ENCODE measurements at places on chromosomes 6 and 20.

- DNase-seq: no peak
Observed at GRCh38 chr6:83119742-83120300, 52.4 kb downstream of the DOP1A start.

- DNase-seq: no peak
Observed at GRCh38 chr6:169490246-169490641, 211.6 kb downstream of the WDR27 start.

DNA sequence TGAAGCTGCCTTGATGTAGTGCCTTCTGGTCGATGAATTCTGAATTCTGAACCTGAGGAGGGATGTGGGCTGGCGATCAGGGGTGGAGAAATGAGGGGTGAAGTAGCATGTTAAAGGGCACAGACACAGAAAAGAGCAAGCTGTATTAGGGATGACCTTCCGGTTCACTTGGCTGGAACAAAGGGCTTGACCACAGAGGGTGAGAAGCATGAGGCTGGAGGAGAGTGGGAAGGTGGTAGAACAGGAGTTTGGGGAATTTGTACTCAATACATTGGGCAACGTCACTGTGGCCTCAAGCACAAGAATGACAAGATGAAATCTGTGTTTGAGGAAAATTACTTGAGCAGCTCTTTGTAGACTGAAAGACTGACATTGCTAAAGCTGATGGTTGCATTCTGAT lies 155.8 kb downstream of the SOBP start:
- DNase-seq: no peak

DNA sequence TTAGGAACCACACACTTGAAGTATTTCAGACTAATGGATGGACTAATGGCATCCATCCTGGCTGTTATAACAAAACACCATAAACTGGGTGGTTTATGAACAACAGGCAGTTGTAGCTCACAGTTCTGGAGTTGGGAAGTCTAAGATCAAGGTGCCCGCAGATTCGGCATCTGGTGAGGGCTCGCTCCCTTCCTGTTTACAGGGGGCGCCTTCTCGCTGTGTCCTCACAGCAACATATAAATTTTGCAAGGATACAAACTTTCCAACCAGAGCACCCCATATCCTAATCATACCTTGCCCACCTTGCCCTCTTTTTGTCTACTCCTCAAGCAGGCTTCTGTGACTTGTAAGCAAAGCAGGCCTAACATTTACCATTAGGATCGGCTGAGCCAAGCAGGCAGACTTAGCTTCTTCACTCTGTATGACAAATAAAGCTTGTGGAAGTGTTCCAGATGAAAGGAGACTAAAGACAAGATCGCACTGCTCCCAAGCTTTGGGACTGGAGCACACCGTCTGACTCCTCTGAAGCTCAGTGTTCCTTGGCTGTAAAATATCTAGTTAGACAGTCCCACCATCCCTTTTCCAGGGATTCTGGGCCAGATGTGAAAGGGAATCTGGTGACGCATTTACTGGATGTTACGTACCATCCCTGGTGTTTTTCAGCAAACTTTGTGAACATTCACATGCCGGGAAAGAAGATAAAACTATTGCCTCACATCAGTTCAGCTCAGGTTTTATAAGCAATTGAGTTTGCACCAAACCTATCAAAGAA lies 34.9 kb downstream of the GFOD1 start:
- no peak for DNase-seq

DNA sequence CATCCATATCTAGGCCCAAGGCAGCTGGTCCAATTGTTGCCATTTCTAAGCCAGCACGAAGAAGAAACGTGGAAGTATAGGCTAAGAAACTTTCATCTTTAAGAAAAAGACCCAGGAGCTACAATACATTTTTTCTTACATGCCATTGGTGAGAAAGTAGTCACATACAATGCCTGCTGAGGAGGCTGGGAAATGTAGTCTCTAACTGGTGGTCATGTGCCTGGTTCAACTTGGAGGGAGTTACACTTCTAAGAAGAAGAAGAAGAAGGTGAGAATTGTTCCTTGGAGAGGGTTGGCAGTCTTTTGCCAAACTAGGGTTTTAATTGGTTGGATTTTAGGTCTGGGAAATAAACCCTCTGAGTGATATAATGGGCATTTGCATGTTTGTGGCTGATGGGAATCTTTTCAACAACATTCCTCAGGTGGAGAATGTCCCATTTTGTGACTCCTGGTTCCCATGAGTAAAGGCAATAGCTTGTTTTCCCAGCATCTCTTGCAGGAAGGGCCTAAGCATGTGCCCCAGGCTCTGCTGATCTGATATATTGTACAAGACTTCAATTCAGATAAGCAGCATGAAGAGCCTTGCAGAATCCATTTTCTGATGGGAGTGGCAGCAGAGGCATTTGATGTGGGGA lies 47.0 kb upstream of the PREP start:
- DNase-seq: no peak

GRCh38 chr6:32439139-32439538 lies 548 bp upstream of the HLA-DRA start:
- no peak for DNase-seq

- no peak for DNase-seq
Observed at GRCh38 chr20:51329845-51330244, 212.7 kb downstream of the NFATC2 start.

DNA sequence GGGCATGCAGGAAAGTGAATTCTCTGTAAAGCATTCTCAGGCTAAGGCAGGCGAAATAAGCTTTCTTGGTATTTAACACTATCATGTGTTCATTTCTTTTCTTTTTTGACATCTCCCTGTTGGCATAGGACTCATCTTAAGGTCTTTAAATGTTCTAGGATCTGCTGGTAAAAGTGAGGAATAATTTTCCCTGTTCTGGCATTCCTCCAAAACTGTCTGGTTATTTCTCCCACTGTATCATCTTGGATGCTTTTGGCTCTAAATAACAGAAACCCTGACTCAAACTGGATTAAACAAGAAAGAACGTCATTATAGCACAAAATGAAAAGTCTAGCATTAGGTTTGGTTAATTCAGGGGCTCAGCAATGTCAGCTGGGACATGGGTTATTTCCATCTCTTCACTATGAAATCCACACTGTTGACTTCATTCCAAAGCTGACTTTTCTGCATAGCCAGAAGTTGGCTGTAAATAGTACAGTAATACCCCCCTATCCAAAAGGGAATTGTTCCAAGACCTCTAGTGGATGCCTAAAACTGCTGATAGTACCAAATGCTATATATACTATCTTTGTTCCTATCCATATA lies 37.9 kb upstream of the SNAP25 start:
- no peak for DNase-seq

GRCh38 chr20:10423735-10424134 lies 10.3 kb downstream of the MKKS start:
- no peak for DNase-seq

DNA sequence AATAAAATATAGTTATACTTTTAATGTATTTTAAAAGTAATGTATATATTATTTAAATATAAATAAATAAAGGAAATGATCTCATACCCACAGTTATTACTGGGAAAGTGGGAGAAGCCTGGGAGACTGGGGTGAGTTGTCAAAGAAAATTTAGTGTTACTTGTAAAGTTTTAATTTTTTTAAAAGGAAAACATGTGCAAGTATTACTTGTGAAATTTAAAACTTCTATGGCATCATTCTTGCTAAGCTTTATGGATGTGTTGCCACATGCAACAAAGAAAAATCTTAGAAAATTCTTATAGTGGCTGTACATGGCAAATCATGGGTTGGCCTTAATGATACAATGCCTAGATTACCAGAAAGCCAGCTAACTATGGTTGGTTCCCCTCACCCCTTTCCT lies 194.0 kb upstream of the KCNK16 start:
- DNase-seq: no peak

DNA sequence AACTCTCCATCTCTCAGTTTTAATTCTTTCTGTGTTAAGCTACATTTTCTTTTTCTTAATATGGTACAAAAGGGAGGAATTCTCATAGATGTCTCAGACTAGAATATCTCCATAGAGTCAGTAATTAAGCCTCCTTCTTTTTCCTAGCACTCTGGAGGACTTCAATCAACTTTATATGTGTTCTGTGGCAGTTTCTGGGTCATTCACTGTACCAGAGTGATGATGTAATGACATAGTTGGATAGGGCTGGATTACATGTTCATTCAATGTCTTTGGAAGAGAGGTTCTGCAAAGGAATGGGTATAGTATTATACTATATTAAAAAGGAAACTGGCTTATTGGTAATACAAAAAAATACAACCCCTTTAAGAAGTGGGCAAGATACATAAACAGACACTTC lies 318.3 kb upstream of the OPRM1 start:
- DNase-seq: no peak

GRCh38 chr6:148516617-148517016 lies 174.0 kb downstream of the SASH1 start:
- no peak for DNase-seq

- no peak for DNase-seq
Observed at GRCh38 chr6:56959094-56959493, 4.2 kb downstream of the BEND6 start.

DNA sequence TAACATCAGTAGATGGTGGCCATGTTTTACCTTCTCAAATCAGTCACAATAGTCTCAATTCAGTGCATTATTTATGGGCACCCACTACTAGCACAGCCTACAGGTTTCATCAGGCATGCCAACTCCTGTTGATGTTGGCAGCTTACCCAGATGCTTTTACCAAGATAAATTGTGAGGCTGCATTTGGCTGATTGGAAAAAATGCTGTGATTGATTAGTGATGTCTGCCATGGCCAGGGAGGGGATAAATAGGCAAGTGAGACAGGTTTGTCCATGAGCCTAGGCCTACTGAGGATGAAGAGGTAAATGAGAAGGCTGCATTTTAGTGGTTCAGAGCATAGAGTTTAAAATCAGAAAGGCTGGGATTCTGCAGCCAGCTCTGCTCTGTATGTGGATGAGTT lies 227.1 kb downstream of the NFATC2 start:
- no peak for DNase-seq

DNA sequence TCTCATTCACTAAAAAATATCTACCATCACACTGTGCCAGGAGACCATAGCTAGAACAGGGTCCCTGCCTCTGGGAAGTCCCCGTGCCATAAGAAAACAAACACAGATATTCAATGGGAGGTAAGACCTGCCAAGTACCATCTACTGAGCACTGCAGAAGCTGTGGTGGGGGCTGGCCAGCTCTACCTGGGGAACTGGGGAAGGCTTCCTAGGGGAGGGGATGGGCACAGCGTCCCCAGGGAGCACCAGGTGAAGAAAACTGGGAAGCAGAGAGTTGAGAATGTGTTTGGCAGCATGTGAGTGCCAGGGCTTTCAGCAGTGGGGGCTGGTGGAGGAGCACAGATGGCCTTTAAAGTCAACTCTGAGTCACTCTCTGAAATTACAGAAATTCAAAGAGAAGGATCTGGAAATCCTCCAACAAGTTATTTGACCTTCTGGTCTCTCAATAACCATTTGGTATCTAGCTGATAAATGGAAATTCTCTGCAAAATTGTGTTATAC lies 85.2 kb downstream of the SHLD1 start:
- DNase-seq: peak; percentile 61

GRCh38 chr6:69973763-69974162 lies 107.4 kb downstream of the COL19A1 start:
- DNase-seq: no peak

DNA sequence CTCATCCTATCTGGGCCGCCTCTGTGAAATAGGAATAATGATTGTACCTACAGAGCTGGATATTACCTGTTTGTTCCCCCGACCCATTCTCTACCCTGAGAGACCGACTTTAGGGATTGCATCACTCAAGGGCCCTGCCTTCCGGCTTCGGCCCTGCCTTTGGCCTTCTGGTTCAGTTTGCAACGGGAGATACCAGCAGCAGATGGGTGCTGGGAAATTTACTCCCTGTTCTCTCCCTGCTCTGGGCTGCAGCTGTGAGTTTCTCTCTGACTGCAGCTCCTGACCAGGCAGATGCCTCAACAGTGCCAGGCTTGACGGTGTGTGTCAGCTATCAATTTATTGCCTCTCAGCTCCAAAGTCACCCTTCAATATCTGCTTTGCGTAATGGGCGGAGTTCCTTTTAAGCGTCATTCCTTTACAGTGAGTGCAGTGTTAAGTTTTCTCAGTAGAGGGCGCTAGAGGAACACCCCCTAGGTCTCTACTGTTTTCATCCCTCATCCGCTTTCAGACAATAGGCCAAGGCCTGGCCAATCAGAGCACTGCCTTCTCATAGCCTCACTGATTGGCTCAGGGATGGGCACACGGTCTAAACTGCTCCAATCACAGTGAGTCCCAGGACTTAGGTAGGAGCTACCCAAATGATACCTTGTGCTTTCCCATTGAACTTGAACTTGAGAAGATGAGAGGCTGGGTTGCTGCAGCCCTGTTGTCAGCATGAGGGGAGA lies 30.0 kb downstream of the KCNG1 start:
- no peak for DNase-seq

- no peak for DNase-seq
Observed at GRCh38 chr20:51208162-51208561, 185.3 kb upstream of the KCNG1 start.

- no peak for DNase-seq
Observed at GRCh38 chr20:24283186-24283585, 186.2 kb upstream of the SYNDIG1 start.

GRCh38 chr6:21593927-21594415 lies 420 bp downstream of the SOX4 start:
- DNase-seq: peak; percentile 15

DNA sequence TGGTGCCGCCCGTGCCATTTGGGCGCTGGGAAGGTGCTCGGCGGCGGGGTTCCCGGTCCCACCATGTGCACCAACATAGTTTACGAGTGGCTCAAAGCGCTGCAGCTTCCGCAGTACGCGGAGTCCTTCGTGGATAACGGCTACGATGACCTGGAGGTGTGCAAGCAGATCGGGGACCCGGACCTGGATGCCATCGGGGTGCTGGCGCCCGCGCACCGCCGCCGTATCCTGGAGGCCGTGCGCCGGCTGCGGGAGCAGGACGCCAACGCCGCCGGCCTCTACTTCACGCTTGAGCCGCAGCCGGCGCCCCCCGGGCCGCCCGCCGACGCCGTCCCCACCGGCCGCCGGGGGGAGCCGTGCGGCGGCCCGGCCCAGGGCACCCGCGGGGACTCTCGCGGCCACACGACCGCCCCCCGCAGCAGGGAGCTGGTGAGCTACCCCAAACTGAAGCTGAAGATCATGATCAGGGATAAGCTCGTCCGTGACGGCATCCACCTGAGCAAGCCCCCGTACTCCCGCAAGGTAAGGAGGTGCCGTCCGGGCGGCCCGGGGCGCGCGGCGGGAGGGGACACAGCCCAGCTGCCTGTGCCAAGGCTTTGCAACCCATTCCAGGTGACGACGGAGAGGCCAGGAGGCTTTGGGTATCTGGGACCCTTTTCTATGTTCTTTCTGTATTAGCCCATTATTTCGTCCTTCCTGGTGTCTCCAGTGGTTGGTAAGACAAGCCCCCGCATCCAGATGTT lies 547 bp downstream of the SAMD5 start:
- DNase-seq: no peak

DNA sequence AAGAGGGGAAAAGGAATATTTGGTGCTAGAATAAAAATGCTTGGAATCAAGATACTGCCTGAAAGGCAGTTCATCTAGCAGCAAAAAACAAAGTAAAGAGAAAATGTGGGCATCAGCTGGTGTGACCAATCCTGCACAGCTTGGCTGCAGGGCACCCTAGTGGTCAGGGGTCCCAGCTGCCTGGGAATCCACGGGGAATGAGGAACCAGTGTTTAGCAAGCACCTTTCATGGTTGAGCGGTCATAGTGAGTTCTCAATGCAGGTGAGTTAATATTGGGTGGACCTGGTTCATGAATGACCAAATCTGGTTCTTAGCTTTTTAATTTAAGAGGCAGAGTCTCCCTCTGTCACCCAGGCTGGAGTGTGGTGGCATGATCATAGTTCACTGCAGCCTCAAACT lies 53.3 kb downstream of the CAP2 start:
- no peak for DNase-seq

GRCh38 chr6:108251252-108251651 lies 9.6 kb downstream of the SNX3 start:
- no peak for DNase-seq

All from CD4-positive, alpha-beta T cell treated with Interleukin-17A for 4 hours (primary cell).